ENCODE measurements at places on chromosomes 3 and 15. TPM values are rescaled to one million over a fixed set of nuclear protein-coding genes. Genes with fewer than 3 reads are reported as not detected.

Gene AGBL1
- not detected for total RNA-seq

Gene CLDN16
- not detected for total RNA-seq

GRCh38 chr3:123420416-123420968 lies 28.4 kb downstream of the ADCY5 start:
- DNase-seq: no peak

- DNase-seq: no peak
Observed at GRCh38 chr3:193418576-193419373, 40.2 kb upstream of the ATP13A5 start.

GRCh38 chr15:50916400-50916799 lies 7.9 kb downstream of the AP4E1 start:
- DNase-seq: no peak

DNA sequence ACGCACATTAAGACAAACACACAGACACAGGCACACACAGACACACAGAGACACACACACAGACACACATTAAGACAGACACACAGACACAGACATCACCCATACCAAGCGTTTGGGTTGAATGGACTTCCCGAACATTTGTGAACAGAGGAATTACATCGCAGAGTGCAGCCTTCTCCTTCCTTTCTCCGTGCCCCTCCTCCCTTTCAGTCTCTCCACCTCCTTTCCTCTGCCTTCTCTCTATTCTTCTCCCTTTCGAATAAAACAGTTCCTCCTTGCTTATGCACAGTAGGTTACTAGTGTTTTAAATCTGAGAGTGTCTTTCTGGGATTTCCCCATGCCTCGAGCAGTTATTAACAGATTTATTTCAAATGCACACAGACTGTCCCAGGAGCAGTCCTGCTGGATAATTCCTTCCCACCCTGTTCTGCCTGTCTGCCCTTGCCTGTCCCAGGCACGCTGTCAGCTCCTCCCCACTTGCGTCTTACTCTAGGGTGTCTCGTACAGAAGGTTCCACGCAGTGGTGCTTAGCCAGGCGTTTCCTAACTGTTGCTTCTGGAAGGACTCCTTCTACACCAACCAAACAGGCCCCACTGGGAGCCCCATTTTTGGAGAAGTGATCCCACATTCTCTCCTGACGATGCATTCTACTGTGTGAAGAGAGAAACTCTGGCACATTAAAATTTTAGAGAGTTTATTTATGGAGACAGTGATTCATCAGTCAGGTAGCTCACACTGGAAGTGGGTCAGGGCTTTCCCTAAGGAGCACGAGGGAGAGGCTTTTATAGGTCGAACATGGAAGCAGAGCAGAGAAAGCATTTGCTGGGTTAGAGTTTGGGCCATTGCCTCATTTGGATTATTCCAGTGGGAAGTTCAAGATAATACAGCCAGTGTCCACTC lies 163.8 kb downstream of the SV2B start:
- peak; percentile 18 for DNase-seq

DNA sequence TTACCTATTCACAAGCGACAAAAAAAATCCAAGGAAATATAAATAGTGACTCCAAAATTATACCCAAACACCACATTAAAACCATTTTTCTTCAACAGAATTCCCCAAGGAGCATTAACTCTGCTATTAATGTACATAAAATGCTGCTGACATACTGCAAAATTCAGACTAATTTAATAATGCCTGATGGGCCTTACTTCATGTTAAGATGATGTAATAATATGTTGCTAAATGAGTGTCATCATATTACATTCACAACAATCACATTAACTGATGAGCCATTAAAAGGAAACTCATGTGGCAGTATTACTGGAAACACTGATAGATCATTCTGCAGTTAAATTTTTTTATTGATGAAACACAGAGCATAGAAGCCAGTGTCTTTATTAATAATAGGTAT lies 204.9 kb upstream of the CGNL1 start:
- DNase-seq: no peak

- DNase-seq: no peak
Observed at GRCh38 chr3:131948806-131949205, 86.0 kb downstream of the CPNE4 start.

DNA sequence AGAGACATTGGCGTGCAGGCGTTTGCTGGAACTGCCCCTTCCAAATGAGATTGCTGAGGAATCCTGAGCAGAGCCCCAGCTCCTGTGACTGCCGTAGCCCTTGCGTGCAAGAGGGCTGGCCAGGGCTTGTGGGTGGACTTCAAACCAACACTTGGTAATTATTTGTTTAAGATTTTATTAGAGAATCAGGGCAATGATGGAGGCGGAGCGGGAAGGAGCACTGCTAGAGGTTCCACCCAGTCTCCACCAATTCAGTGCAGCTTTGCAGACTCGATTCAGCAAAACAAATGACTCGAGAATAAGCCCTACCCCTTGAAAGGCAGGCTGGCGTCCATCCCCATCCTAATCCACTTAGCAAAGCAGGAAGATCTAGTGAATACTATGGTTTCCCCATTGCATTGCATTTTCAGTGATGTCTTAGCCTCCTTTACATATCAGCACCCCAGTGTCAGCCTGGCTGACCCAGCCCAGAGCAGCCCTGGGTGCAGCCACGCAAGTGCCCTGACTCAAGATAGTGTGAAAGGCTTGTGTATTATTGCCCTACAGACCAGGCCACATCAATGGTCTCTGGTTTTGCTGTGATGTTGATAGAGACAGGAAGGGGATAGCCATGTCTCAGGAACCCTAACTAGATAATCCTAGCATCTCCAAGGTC lies 26.0 kb downstream of the GLDN start:
- no peak for DNase-seq
